GF-D8 (cell line): ENCODE measurements at places on chromosomes 16 and 17.

DNA sequence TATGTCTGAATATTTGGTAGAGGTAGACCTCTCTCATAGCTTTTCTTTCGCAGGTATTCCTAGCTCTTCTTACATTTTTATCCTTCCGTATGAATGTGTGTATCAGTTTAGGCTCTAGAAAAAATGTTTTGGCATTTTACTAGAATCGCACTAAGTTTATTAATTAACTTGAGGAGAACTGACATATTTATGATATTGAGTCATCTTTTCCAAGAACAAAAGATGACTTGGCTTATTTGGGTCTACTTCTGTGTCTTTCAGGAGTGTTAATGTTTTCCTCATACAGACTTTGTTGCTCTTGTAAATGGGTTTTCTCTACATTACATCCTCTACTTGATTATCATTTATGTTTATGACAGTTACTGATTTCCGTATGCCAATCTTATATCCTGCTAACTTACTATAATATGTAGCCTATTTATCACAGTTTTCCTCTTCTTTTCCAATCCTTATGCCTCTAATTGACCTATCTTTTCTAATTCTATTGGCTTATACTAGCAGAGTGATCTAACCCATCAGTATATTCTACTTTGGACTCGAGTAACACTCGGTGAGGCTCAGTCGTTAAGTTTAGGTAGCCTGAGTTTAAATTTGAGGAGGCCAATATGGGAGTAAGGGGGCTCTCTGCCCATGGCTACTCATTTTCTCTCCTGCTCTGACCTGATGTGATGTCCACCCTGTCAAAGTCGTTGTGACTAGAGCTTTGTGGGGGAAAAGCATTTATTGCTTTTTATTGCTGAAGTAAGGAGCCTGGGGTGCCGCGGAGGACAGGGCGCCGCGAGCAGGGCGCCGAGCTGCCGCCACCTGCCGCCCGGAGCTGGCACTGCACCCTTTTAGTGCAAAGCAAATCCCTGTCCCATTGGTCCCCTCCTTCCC is 20.0 kb downstream of the ST6GALNAC1 start:
- DNase-seq = no peak

GRCh38 chr16:74474416-74474815 is 53.1 kb upstream of the CLEC18B start:
- DNase-seq = no peak

- DNase-seq = no peak
Observed at GRCh38 chr17:49549311-49549605, 26.4 kb upstream of the NXPH3 start.

DNA sequence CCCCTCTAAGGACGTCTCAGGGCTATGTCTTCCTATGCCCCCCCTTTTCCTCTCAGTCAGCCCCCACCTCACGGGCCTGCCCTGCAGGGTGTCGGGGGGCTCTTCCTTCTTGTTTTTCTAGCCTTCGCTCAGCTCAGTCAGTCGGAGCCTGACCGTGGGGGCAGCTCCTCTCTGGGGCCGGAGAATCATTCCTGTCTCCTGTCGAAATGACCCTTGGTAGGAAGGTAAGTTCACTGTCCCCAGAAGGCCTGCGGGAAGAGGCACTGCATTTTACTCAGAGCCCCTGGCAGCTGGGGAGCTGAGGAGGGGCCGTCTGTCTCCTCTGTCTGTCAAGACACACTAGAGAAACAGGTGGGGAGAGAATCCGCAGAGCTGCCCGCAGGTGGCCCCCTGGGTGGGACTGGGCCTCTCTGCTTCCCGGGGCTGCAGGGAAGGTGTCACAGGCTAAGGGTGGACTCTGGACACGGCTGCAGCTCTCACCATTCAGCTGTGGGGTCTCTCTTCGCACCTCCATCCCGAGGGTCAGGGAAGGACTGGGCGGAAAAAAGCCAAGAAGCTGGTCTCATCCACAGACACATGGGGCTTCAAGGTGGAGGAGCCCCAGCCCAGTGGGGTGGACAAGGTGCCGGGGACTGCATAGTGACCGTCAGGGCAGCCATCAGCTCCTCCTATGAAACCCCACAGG is 112.8 kb upstream of the TNRC6C start:
- no peak for DNase-seq

- no peak for DNase-seq
Observed at GRCh38 chr17:10635290-10635689, 21.8 kb downstream of the MYH3 start.

GRCh38 chr17:19975601-19976000 is 2.0 kb downstream of the AKAP10 start:
- no peak for DNase-seq
